ENCODE measurements at places on chromosomes 4 and X. TPM values are rescaled to one million over a fixed set of nuclear protein-coding genes. Genes with fewer than 3 reads are reported as not detected.

GRCh38 chrX:39491548-39492297 is 606.0 kb downstream of the BCOR start:
- DNase-seq, result no peak

DNA sequence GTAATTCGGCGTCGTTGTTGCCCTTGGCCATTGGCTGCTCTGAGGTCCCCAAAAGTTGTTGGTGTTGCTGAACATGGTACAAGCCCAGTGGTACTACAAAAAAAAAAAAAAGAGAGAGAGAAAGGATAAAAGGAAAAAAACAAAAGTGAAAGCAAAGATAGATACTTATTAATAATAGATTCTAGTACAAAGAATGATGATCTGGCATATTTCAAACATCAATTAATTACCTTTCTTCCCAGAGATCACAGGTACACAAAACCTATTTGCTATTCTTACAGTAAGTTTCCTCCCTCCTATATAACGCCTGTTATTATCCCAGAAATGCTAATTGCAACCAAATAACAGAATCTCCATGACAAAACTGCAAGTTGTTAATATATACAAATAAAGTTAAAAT is 188.9 kb downstream of the FBXW7 start:
- no peak for DNase-seq

- DNase-seq, result no peak
Observed at GRCh38 chr4:14241574-14241973, 614.0 kb upstream of the BOD1L1 start.

DNA sequence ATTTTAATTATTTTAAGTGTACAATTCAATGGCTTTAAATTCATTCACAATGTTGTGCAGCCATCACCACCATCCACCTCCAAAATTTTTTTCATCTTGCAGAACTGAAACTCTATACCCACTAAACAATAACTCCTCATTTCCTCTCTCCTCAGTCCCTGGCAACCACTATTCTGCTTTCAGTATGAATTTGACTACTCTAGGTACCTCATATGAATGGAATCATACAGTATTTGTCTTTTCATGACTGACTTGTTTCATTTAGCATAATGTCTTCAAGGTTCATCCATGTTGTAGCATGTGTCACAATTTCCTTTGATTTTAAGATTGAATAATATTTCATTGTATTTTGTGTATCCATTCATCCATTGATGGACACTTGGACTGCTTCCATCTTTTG is 46.9 kb downstream of the KIF4A start:
- no peak for DNase-seq

GRCh38 chr4:23934223-23934622 is 44.4 kb upstream of the PPARGC1A start:
- DNase-seq, result no peak

DNA sequence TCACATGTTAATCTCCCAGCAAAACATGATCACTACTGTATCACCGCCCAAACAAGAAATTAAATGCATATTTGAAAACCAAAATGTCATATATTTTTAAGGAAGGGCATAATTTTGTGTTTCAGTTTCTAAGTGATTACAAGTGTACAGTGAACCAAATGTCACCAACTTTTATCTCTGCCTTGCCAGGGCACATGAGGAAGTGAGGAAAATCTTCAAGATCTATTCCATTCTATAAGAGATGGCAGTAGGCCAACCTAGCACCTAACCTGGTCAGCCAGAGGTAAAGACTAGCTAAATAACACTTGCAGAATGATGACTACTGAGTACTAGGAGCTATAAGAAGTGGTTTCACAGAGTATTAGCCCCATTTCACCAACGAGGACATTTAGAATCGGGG is 107.2 kb downstream of the ATP11C start:
- DNase-seq, result no peak

GRCh38 chr4:36835246-36835645 is 409.3 kb upstream of the NWD2 start:
- DNase-seq, result no peak

GRCh38 chrX:110050901-110051300 is 48.0 kb downstream of the TMEM164 start:
- DNase-seq, result no peak

DNA sequence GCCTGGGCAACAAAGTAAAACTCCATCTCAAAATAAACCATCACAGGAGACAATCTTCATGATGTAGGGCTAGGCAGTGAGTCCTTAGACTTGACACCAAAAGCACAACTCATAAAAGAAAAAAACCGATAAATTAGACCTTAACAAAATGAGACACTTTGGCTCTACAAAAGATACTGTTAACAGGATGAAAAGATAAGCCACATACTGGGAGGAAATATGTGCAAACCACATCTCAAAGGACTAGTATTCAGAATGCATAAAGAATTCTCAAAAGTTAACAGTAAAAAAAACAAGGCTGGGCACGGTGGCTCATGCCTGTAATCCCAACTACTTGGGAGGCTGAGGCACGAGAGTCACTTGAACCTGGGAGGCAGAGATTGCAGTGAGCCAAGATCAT is 13.2 kb downstream of the EFHC2 start:
- DNase-seq, result no peak

- no peak for DNase-seq
Observed at GRCh38 chrX:117990438-117990837, 126.2 kb downstream of the KLHL13 start.

- peak; percentile 15 for DNase-seq
Observed at GRCh38 chrX:85052205-85052604, 48.5 kb downstream of the APOOL start.

DNA sequence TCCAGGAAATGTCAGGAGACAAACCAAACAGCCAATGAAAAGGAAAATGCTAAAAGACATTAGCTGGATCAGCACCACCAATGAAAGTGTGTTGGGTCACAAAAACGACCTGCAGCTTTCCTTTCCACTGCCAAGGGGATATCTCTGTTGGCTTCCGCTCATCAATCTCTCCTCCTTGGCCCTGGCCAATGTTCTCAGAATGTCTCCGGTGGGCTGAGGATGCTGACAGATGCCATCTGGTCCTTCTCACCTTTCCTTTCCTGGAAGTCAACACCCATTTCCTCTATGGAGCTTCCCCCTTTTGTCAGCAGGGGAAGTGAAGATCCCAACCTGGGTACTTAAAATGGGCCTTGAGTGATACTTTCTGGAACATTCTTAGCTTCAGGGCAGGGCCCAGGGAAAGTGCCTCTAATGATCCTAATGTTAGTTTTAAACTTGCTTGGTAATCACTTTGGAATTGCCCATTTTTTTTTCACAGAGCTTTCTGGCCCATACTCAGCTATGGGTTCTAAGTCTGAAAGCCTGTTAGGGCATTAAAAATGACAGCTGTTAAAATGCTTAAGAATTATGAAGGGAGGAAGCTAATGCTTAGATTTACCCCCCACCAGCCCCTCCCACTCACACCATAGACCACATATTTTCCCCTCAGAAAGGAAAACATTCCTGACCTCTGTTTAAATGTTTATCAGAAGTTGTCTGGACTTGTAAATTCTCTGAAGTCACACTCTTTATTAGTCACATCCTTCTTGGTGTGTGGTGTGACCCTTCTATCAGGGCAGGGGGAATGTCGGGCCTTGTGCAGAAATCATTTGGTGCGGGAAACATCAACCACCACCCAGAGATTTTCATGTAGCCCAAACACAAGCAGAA is 29.2 kb downstream of the IGFBP7 start:
- no peak for DNase-seq

DNA sequence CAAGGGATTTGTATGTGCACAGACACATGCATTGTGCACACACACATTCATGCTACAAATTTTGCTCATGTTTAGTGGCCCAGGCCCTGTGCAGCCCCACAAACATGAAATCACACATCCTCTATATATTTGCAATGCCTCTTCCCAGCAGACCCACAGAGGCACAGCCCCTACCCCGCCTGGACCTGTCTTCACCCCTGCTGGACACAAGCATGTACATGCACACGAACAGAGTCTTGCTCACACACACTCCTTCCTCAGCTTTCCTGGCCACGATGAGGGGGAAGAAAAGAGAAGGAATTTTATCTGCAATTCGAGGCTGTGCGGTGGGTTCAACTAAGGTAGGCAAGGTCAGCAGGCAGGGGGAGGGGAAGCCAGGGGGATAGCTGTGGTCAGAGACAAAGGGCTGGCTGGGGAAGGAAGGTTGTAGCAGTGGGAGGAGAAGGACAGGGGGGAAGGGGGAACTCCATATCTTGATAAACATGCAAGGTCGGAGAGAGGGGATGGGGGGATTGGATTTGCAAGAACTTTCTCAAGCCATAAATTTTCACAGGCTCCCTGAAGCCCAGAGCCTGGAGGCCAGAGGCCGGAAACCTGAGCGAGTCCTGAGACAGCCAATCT is 156.4 kb downstream of the EFNB1 start:
- DNase-seq, result no peak

GRCh38 chr4:14596437-14596836 is 405.8 kb upstream of the CPEB2 start:
- no peak for DNase-seq

- no peak for DNase-seq
Observed at GRCh38 chrX:152117305-152117704, 21.1 kb downstream of the MAGEA10 start.

- DNase-seq, result no peak
Observed at GRCh38 chrX:134599184-134599914, 58.9 kb downstream of the PLAC1 start.

DNA sequence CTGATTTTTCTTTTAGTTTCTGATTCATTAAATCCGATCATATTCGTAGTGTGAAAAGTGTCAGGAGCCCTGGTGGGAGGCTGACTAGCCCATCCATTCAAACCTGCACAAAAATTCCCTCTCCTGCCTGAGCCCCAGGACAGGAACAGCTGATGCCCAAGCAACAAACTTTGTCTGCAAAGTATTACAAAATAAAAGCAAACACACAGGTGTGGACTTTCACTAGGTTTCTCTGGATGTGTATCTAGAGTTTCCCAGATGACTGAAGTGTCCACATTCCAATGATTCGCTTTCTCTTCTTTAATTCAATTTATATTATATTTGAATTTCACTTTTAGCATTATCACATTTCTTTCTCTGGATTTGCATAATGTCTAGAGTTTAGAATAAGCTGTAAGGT is 18.2 kb upstream of the FAM9B start:
- no peak for DNase-seq

GRCh38 chr4:173391701-173392100 is 7.2 kb downstream of the SCRG1 start:
- no peak for DNase-seq

- DNase-seq, result no peak
Observed at GRCh38 chrX:153029875-153030274, 26.4 kb upstream of the PNMA3 start.

DNA sequence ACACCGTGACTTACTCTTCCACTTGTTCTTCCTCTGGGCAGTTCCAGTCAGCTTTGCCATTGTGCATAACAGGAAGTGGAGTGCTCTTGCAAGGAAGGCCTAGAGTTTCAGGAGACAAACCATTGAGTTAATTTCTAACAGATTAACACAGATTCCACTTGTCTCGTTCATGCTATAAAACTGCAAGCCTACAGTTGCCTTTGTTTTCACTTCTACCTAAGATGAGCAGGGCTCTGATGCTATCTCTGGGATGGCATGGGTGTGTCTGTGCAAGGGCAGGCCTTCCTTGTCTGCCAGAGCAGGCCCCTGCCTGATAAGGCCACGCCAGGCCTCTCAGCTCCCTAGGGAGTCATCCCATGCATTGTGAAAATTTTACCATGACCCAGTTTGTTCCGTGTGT is 67.7 kb upstream of the PGRMC2 start:
- no peak for DNase-seq

DNA sequence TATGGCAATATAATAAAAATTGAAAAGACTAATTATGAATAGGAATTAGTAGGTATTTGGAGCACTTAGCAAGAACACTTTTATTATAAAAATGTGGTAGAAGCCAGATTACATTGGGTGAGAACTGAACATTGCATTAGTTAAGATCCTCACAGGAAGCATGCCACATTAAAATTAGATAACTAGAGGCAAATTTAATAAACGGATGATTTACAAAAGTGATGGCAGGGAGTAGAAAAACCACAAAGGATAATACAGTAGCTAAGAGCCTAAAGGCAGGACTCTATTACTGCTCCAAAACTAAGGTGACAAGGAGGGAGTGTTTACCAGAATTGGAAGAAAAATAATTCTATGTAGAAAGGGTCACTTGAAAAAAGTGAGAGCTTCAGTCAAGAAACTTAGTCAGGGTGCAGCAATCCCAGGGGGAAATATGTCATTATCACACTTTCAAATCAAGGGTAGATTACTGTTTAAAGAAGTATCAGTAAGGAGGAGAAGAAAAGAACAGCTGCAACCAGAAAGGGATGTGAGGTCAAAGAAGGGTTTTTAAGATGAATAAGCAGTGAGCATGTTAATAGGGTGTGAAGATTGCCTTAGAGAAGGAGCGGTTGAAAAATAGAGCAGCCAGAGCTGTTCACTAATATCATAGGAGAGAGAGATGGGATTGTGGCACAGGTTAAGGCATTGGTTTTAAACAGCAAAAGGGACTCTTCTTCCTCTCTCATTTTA is 84.6 kb downstream of the NDST4 start:
- no peak for DNase-seq

GRCh38 chr4:110630688-110631402 is 8.0 kb upstream of the PITX2 start:
- no peak for DNase-seq

DNA sequence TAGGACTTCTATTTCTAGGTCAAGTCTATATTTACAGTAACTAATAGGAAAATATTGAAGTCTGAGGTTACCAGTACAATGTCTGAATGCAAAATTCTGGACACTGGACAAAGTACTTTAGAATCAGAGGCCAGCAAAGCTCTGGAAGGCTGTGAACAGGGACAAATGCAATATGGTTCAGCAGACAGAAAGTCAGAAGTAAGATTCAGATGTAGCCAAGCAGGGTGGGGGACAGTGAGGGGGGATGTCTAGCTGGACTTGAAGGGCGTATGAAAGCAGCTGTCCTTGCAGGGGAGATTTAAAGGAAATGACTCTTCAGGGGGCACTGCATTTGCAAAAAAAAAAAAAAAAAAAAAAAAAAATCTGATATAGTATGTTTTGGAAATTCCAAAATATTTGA is 2.9 kb downstream of the SORBS2 start:
- no peak for DNase-seq

- DNase-seq, result no peak
Observed at GRCh38 chr4:16253127-16253960, 27.1 kb upstream of the TAPT1 start.

- no peak for DNase-seq
Observed at GRCh38 chr4:38470735-38471262, 193.2 kb upstream of the KLF3 start.

GRCh38 chrX:133190877-133191738 is 27.0 kb downstream of the TFDP3 start:
- DNase-seq, result no peak

The P2RY8 gene
- not detected for total RNA-seq

The SYNPO2 gene
- total RNA-seq, result 1.2 TPM

The SPANXA1 gene
- total RNA-seq, result not detected

The SOWAHB gene
- total RNA-seq, result not detected

The FMR1NB gene
- total RNA-seq, result not detected

The TLL1 gene
- total RNA-seq, result 0.20 TPM

The NALF2 gene
- total RNA-seq, result 3.6 TPM

The SOX3 gene
- total RNA-seq, result not detected

The SCML2 gene
- total RNA-seq, result 12.9 TPM

The STARD8 gene
- 0.72 TPM for total RNA-seq

The EOLA2 gene
- 37.4 TPM for total RNA-seq

The PSAPL1 gene
- total RNA-seq, result not detected

The FGFRL1 gene
- total RNA-seq, result 21.7 TPM

The RAB40AL gene
- total RNA-seq, result 0.52 TPM

The BEX2 gene
- total RNA-seq, result 41.1 TPM

The NEIL3 gene
- total RNA-seq, result 43.6 TPM

The ENPP6 gene
- not detected for total RNA-seq
